Cortex of kidney (tissue), 1 donor: ENCODE measurements at places on chromosomes 1 and 21.

DNA sequence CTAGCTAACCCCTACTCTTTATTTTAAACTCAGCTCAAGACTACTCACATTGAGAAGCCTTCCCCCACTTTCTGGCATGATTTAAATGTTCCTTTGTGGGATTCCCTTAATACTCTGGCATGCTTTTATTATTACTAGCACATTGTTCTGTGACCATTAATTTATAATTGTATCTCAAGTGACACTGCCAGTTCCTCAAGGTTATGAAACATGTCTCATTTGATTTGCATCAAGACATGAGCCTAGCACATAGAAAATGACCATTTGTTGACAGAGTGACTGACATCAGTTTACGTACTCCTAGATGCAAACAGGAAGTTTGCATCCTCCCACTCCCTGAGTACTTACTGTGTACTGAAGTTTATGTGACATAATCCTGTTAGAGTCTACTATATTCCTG is 15.2 kb downstream of the RGS4 start:
- DNase-seq = no peak

DNA sequence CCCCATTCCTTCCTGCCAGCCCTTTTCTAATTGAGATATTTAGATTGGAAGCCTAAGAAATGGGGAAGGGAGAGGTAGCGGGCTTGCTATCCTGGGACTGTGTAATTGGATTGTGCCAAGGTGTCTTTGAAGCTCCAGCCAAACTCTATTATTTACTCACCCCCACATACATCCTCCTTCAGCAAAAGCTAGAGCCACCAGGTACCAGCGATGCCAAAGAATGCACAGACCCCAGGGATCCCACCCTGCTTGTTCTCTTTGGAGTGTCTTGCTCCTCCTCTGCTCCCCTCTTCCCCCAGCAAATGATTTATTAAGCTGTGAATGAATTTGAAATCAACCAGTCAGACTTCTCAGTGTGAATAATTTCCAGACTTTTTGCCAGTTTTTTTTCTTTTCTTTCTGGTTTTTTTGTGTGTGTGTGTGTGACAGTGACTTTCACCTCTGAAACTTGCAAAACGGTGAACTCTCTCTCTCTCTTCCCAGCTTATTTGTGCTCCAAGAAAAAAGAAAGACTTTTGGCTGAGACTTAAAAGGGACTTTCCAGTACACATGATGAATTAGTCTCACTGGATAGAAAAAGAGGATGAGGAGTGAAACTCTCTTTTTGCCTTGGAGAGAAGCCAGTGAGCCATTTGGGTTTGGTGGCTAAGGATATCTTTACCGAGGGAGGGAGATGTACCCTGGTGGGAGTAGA is 1.8 kb downstream of the VASH2 start:
- no peak for DNase-seq

GRCh38 chr1:59199719-59200376 is 97.0 kb upstream of the FGGY start:
- DNase-seq = no peak

DNA sequence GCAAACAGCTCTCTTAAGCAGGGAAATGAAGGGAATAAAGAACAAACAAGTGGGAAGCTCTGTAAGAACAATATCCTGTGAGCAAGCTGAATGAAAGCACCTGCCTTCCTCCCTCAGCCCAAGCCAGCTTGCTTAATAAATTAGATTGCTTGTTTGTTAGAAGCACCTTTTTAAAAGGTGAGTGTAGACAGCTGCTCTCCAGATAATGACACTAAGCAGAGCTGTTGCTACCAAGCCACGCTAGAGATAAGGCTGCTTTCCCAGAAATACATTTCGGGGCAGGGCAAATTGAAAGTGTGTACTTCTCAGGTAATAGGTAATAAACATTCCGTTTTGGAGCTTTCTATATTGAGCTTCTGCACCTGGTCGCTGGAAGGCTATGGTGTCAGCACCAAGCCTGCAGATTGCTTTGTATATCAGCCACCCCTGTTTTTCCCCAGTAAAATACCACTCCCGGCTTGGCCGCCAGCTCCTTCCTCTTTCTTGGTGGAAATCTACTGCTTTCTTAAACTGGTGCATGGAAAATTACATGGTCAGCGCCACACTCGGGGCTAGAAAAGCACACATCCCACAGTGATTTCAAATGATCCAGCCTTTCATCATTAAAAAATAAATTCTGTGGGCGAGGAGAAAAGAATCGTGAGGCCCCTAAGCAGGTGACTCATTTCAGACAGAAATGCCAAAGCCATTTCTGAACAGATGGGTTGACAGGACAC is 151.3 kb downstream of the ETS2 start:
- DNase-seq = no peak

- DNase-seq = no peak
Measured at GRCh38 chr1:22380024-22380785, 71.4 kb upstream of the ZBTB40 start.
